ENCODE measurements at places on chromosomes 1 and 21. TPM values are rescaled to one million over a fixed set of nuclear protein-coding genes. Genes with fewer than 3 reads are reported as not detected.

LAMC2 gene
- total RNA-seq = 21.1 TPM

BRINP3 gene
- total RNA-seq = not detected

RNU1-1 gene
- not detected for total RNA-seq

ARHGAP30 gene
- total RNA-seq = not detected

ACP6 gene
- total RNA-seq = 21.0 TPM

DIPK1A gene
- 9.7 TPM for total RNA-seq

CCDC24 gene
- total RNA-seq = 7.0 TPM

GUCA2A gene
- not detected for total RNA-seq

NSL1 gene
- 31.5 TPM for total RNA-seq

KIF21B gene
- total RNA-seq = 2.6 TPM

CLCA1 gene
- not detected for total RNA-seq

TTC34 gene
- total RNA-seq = 0.02 TPM

PROX1 gene
- 0.12 TPM for total RNA-seq

EFNA3 gene
- total RNA-seq = 8.4 TPM

NHLH1 gene
- 0.38 TPM for total RNA-seq

LCE2A gene
- total RNA-seq = not detected

CNIH3 gene
- total RNA-seq = 0.55 TPM

NGF gene
- 0.93 TPM for total RNA-seq

MTARC1 gene
- total RNA-seq = 8.0 TPM

MEX3A gene
- 2.3 TPM for total RNA-seq

DNAJC28 gene
- 0.49 TPM for total RNA-seq

TENT5C gene
- total RNA-seq = 0.07 TPM
